AG09309 (cell line): ENCODE measurements at places on chromosomes 5 and 9.

DNA sequence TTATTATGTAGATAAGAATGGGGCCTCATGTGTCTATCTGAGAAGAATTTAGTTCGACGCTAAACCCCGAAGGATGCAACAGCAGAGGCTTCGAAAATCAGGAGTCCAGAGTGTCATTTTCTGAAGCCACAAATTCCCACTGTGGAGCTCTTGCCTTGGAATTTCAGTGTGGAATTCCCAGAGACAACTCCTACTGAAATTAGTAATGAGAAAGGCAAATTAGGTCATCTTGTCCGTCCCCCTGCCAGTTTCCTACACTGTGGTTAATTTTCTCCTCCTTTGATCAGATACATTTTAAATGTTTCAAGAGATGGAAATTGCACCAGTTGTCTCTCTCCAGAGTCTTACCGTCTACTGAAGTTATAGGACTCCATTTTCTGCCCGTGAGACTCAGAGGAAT, 633.6 kb downstream of the BNC2 start:
- no peak for DNase-seq

DNA sequence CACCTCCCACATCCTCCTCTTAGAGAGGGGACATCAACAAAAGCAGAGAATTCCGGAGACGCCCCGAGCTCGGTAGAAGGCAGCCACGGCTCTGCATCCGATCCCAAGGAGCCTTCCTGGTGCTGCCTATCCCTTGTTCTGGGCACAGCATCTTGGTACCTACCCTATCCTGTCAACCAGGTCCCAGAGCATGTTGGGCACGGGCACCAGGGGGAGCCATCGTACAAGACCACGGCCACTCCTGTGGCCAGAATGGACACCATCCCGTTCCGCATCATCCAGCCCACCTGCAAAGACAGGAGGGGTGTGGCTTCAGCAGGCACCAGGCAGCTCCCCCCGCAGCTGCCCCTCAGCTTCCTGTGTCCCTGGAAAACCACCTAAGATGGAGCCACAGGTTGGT, 62.7 kb upstream of the ZNF354A start:
- no peak for DNase-seq

DNA sequence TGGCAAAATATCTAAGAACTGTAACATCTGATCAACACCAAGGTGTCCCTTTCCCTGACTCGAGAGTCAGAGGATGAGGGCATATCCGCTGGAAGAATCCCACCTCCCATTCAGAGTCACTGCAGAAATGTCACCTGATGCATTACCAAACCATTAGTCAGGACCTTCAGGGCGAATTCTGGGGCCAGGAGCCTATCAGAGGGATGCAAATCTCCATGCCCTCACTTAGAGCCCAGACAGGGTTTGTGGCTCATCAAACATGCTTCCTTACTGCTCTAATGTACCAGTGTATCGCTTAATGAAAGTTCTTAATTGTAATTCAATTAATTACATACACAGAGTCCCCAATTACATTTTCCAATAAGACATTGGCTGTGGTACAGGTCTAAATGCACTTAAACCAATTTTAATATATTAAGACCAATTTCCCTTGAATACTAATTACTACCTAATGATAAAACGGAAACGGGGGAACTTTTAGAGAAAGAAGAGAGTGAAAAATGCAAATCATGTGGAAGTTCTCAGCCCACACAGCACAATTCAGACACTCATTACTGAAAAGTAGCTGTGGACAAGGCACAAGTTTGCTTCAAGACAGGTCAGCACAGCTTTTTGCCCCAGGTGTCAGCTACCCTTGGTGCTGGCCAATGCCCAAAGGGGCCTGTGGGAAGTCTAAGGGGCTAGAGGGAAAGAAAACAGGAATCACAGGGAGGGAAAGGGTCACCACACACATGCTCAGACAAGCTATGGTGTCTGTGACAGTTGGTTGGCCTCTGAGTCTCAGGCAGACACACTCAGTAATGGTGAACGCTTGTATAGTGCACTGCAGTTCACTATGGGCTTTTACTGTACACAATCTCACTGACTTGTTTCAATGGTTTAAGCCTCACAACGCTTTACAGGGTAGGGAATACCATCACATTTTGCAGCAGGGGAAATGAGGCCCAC, 211.6 kb downstream of the MAPKAP1 start:
- no peak for DNase-seq

- DNase-seq: no peak
These were observed 90.8 kb downstream of the HACD4 start for GRCh38 chr9:20940447-20941173.
